Stimulated activated CD4-positive, alpha-beta T cell treated with anti-CD3 and anti-CD28 coated beads, Interleukin-2, amount 100 ng/mL, for 48 hours (primary cell): ENCODE measurements at places on chromosomes 1 and 21.

- DNase-seq, result no peak
Measured at GRCh38 chr21:42058631-42059111, 12.4 kb upstream of the UMODL1 start.

DNA sequence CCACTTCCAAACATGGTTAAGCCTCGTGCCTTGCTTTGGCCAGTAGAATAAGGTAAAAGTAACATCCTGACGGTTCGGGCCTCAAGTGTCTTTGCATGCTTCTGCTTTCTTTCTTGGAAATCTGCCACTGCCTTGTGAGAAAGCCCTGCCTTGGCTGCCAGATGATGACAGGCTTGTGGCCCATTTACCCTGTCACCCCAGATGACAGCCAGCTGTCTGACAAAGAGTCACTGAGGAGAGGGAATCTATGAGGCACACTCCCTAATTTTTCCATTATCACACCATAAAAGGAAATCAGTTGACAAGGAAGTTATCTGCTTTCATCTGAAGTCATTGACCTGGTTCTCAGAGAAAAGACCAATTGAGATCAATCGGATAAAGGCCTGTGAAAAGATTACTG is 199.8 kb downstream of the USH2A start:
- no peak for DNase-seq

DNA sequence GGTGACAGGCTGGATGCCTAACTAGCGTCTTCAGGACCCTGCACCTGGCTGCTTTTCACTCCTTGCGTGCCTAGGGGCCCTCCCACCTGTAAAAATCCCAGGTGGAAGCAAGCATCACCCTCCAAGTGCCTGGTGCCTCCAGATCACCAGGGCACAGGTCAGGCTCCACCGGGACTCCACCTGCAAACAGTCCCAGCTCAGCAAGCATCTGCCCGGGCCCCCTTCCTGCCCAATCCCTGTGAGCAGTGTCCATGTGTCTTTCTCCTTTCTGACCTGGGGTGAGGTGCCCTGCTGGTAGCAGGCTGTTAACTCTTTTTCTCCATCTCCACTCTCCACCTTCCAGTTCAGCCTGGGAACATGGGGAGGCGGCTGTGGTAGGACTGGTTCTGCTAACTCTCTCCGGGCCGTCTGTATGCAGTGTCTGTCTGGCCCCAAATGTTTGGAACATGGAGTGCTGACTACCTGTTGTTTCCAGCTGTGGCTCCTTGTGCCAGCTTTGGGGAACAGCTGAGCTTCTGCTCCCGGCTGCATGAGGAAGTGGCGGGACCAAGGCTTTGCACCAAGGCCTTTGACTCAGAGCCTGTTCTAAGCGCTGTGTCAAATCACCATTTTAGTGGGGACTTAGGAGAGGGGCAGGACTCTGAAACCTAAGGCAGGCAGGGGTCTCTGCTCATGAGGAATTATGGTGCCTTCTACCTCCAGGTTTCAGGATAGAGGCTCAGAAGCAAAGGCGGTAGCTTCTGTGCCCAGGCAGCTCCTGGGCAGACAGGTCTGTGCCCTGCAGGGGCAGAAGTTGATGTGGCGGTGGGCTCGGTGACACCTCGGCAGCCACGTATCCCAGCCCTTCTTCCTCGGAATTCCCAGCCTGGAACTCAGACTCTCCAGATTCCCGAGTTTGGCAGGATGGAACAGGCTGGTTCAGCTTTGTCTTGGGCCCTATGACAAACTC is 5.5 kb downstream of the GPR137B start:
- DNase-seq, result no peak

- DNase-seq, result no peak
Measured at GRCh38 chr1:229027158-229027557, 243.8 kb upstream of the RAB4A start.

DNA sequence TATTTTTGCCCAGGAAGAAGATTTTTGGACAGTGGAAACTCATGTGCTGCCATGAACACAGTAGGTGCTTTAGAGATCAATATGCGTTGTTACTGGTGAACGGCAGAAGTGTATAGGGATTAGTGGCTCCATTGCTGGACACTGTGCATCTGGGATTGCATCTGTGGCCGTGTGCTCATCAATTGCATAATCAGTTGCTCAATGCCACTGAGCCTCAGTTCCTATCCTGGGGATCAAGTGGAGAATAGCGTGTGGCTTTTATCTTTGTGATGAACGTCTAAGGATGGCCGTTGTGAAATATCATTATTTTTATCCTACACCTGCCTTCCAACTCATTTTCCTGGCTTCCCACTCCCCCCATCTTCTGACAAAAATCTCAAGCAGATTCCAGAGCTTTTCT is 5.4 kb downstream of the TNN start:
- DNase-seq, result no peak

- peak; percentile 37 for DNase-seq
Measured at GRCh38 chr1:112956544-112957132, 642 bp upstream of the SLC16A1 start.

DNA sequence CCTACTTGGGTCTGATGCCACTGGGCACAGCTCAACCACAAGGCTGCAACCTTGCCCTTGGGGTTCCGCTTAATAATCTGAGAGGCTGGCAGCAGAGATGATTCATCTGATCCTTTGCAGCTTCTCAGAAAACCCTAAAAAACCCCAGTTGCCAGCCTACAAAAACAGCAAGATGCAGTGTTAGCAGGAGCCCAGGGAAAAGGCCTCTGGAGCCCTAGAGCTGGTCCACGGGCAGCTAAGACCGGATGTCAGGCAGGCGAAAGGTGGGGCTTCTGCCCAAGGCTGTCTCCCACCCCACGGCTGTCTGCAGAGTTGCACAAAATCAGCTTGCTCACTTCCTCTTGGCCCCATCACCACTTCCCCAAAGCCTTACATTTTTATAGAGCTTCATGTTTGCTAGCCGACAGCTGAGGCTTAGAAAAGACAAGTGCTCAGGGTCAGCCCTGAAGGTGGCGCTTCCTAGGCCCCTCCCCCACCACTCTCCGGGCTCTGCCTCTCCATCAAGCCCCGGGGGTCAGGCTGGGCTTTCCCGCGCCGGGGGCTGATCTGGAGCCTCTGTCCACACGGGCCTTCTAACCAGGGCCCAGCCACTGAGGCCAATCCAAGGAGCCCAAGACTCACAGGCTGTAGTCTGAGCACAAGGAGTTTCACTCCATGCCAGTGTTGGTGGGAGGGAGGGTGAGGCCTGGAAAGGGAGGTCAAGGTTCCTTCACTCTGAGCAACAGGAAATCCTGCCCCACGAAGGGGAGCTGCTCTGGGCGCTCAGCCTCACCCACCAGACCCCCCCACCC is 4.2 kb upstream of the ADORA3 start:
- peak; percentile 49 for DNase-seq

GRCh38 chr1:106836708-106837107 is 219.8 kb upstream of the PRMT6 start:
- DNase-seq, result no peak

- no peak for DNase-seq
Measured at GRCh38 chr1:207156826-207157225, 52.8 kb downstream of the C4BPA start.

DNA sequence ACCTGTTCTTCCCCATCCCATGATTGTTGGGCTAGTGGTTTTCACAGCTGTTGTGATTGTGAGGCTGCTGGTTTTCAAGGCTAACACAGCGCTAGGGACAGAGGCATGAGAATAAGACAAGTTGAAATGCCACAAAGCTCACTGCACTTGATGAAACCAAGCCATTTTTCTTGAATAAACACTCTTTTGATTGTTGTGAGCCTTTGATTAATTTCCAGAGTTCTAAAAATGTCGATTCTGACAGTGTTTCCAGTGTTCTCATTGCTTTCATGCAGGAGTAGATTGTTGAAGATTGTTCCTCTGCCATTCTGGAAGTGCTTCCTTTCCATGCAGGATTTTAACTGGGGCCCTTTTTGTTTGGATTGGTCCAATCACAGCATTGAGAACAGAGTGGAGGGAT is 134.9 kb upstream of the GRIK3 start:
- DNase-seq, result no peak

GRCh38 chr1:8866792-8867415 is 11.6 kb downstream of the ENO1 start:
- no peak for DNase-seq

DNA sequence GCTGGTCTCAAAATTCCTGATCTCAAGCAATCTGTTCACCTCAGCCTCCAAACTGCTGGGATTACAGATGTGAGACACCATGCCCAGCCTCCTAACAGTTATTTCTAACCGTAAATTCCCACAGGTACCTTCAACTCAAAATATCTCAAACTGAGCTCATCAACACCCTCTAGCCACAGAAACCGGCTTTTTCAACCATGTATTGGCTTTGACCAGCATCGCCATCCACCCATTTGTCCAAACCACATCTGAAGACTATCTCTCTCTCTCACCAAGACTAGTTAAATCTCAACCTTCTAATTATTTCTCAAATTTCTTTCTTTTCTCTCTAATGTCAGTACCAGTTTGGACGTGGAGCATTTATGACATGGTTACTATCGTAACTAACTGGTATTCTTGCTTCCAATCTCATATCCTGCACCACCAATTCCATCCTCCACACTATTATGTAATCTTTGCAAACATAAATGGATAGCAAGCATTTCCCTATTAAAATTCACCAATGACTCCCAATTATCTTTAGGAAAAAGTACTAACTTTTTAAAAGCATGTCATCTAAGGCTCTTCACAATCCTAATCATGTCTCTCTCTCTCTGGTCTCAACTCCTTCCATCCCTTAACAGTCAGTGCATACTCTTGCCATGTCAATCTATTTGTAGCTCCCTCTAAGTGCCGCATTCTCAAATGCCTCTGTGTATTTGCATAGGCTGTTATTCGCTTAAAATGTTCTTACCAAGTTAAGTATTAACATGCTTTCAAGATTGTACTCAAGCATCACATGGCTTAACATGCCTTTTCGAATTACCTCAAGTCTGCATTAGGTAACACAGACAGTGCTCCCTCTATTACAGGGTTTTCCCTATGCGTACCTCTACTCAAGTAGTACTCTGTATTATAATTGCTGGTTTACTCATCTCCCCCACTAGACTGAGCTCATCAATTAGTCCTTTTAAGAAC is 18.1 kb downstream of the RSBN1 start:
- no peak for DNase-seq
